ENCODE measurements at places on chromosomes 13 and 19.
A peak's percentile ranks its signal among the peaks of the same experiment; 100 is the strongest.

DNA sequence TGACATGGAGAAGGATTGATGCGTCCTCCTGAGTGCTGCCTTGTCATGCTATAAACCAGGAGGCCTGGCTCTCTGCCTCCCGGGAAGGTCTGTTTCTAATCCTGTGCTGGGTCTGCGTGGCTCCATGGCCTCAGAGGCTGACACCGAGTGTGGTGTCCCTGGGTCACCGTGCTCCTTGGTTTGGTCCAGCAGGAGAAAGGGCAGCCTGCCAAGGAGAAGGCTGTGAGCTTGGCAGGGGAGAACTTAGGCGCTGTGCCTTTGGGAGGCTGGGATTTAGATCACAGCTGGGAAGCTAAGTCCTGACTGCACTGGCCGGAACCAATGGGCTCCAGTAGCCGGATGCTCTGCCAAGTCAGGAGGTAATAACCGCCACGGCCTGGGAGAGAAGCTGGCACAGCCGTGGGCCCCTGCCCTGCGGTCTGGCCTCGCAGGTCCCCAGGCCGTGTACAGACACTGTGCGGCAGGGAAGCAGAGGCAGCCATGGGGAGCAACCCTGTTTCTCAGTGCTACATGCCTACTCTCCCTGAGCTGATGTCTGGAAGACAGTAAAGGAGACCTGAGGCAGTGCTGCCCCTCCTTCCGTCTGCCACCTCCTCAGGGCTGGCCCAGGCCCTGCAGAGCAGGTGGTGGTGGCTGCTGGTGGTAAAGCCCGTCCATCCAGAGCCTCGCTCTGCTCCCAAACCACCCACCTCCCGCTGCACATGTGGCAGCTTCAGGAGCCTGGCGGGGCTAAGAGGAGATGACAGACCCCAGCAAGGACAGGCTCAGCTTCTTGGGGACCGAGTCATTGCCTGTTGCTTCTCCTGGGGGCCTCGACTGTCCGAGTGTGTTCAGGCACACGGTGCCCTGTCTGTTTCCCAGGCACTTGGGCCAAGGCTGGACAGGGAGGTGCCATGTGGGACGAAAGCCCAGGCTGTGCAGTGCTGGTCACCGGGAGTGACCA is 44.9 kb downstream of the C13orf46 start:
- peak; percentile 69 for DNase-seq

GRCh38 chr19:37983916-37984315 is 76.9 kb downstream of the SIPA1L3 start:
- no peak for DNase-seq

- DNase-seq = peak; percentile 87
Measured at GRCh38 chr19:10533646-10534386, 9.9 kb upstream of the ATG4D start.

DNA sequence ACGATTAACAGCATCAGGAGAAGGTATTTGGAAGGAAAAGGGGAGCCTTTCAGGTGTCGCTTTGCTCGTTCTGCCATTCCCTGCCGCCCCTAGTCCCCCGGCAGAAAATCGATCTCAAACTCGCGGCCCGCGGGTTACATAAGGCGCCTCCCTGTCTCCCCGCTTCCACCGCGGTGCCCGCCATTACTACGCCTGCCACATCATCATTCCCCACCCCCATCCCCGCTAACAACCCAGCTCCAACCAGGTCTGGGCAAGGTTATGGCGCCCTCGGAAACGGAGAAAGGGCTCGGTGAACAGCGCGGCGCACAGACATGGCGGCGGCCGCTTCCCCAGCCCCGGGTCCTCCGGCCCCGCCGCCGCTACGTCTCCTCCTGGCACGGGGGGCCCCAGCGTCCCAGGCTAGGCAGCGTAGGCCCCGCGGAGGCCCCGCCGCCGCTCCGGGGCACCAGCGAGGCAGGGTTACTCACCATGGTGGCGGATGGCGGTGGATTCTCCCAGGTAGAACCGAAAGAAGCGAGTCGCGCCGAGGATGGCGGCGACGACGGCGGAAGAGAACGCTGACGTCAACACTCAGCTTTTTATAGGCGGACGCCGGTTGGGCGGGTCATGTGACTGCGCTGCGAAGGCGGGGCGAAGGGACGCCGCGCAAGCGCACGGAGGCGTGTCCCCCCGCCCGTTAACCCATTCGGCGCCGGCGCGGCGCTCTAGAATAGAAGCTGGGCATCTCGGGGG is at the start of gene EEF2:
TSS of gene EEF2 (minus strand) at position 556 of the 735 bp plus-strand sequence. CDS start at position 473, 83 bp downstream.
- DNase-seq = peak; percentile 89

DNA sequence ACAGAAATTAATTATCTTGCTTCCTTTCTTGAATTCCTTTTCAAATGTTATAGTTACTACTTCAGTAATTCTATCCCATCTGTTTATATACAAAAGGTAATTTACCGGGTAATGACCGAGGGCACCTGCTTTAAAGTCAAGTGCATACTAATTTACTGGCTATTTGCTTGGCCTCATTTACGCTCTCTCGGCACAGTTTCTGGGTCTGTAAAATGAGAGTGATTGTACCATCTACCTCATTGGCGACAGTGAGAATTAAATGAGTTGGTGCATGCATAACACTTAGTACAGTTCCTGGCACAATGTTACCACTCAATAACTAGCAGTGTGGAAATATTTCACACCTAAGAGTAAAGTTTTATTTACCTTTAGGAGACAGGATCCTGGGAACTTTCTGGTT is 111.6 kb downstream of the GGACT start:
- no peak for DNase-seq

GRCh38 chr13:112444416-112445399 is 68.6 kb downstream of the SPACA7 start:
- no peak for DNase-seq

GRCh38 chr19:19338082-19338481 is 17.5 kb downstream of the MAU2 start:
- no peak for DNase-seq

DNA sequence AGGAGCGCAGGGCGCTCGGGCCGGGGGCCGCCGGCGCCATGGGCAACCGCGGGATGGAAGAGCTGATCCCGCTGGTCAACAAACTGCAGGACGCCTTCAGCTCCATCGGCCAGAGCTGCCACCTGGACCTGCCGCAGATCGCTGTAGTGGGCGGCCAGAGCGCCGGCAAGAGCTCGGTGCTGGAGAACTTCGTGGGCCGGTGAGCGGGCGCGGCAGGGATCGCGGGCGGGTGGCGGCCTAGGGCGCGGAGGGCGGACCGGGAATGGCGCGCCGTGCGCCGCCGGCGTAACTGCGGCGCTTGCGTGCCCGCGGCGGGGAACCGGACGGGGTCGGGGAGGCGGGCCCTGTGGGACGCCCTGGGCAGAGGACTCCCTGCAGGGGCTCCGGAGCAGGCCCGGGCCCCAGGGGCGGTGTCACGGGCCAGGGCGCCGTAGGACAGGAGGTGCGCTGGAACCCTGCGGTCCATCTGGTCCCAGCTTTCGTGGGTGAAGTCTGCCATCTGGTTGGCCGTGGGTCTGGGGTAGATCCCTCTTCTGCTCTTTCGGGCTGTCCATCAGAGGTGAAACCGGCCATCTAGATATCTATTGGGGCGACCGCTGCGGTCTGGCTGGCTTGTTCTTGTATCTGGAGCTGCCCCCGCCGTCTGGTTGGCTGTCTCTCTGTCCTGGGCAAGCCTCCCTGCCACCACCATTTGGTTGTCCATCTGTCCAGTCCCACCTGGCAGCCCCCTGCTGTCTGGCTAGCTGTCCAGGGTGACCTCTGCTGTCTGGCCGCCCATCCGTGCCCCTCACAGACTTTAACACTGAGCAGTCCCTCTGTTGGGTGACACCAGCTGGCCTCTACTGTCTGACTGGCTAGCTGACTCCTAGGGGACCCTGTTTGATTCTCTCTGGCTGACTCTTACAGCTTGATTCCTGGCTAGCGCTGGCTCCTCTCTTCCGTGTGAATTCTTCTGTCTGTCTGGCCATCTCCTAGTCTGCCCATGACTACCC is 622 bp downstream of the DNM2 start:
- DNase-seq = no peak
